ENCODE measurements at places on chromosomes 12 and 14. TPM values are rescaled to one million over a fixed set of nuclear protein-coding genes. Genes with fewer than 3 reads are reported as not detected.

Gene PLBD1
- 0.23 TPM for total RNA-seq

Gene VDR
- 0.18 TPM for total RNA-seq

Gene PRB3
- total RNA-seq: not detected

Gene P2RX2
- not detected for total RNA-seq

Gene CCDC177
- total RNA-seq: not detected

Gene VRTN
- total RNA-seq: not detected

Gene CD4
- not detected for total RNA-seq

Gene LRIG3
- 19.9 TPM for total RNA-seq

Gene MGAT4C
- 0.47 TPM for total RNA-seq

Gene ANO6
- 96.6 TPM for total RNA-seq

Gene GSG1
- total RNA-seq: not detected

Gene GLT8D2
- 3.8 TPM for total RNA-seq

Gene TMEM132C
- total RNA-seq: not detected

Gene BDKRB2
- total RNA-seq: 4.1 TPM

Gene GNB3
- 2.3 TPM for total RNA-seq

Gene AGAP2
- not detected for total RNA-seq

Gene CDH24
- total RNA-seq: 11.9 TPM

Gene TTC8
- 10.6 TPM for total RNA-seq

Gene RNF212B
- total RNA-seq: not detected

Gene CATSPERB
- total RNA-seq: not detected

Gene MSI1
- total RNA-seq: not detected

Gene KRT74
- not detected for total RNA-seq

Gene RIPK3
- 2.6 TPM for total RNA-seq

Gene PZP
- total RNA-seq: 0.24 TPM

Gene C1R
- total RNA-seq: 1.4 TPM

Gene GLIPR1L2
- not detected for total RNA-seq

Gene HOXC4
- total RNA-seq: 0.10 TPM

Gene FBXO21
- 42.0 TPM for total RNA-seq

Gene PIANP
- not detected for total RNA-seq

Gene SLC22A17
- total RNA-seq: 7.3 TPM
